ENCODE measurements at places on chromosomes 2 and 18.

DNA sequence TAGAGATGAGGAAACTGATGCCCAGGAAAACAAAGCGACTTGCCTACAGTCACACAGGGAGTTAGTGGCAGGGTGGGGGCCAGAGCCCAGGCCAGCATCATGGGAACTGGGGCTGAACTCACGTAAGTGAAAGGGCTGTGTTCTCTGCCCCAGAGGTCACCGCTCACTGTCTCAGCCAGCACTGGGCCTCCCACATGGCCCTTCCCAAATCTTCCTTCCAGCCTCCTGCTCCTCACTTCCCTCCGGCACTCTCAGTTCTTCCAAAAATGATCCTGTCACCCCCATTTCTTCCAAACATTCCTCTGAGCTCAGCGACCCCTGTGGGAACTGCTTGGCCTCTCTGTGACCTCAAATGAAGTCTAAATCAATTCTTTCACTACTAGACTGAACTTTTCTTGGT, 90.5 kb upstream of the TMEM247 start:
- no peak overlapping the region for H3K27ac ChIP-seq
- H3K36me3 ChIP-seq = no peaks in the 10 kb centered on the region
- no peak for DNase-seq
- H3K27me3 ChIP-seq = no peaks in the 10 kb centered on the region

DNA sequence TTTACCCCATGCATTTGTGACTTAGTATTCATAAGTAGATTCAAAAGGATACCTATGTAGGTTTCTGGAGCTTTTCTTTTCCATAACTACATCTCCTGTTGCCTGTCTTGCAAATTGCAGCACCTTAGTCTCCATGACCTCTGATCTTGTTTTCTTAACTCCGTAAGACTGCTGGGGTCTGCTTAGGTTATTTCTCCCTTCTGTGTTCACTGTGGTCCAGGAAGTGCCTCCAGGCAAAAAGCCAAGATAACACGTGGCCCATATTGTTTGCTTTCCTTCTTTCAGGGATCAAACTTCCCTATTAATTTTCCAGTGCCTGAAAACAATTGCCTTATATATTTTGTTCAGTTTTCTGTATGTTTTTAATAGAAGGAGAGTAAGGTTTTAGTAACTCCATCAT, 86.4 kb downstream of the GCA start:
- H3K27me3 ChIP-seq = no peaks in the 10 kb centered on the region
- H3K4me3 ChIP-seq = no peak overlapping the region
- no peaks in the 10 kb centered on the region for H3K4me1 ChIP-seq
- H3K36me3 ChIP-seq = no peaks in the 10 kb centered on the region
- no peak overlapping the region for H3K27ac ChIP-seq

- peaks cover 2% of the 10 kb centered on the region for H3K4me1 ChIP-seq
- no peak overlapping the region for H3K4me3 ChIP-seq
- no peak overlapping the region for H3K27ac ChIP-seq
- no peaks in the 10 kb centered on the region for H3K36me3 ChIP-seq
- no peaks in the 10 kb centered on the region for H3K27me3 ChIP-seq
Observed at GRCh38 chr2:229043681-229044080, 227.4 kb downstream of the PID1 start.

- no peak overlapping the region for H3K4me3 ChIP-seq
- no peaks in the 10 kb centered on the region for H3K27me3 ChIP-seq
- no peak overlapping the region for H3K27ac ChIP-seq
- peak; percentile 45 for DNase-seq
Observed at GRCh38 chr2:241112592-241112991, 10.5 kb upstream of the MTERF4 start.

GRCh38 chr2:44970846-44971450, 29.4 kb downstream of the SIX3 start:
- no peak for DNase-seq
- no peak overlapping the region for H3K27ac ChIP-seq
- H3K4me1 ChIP-seq = no peaks in the 10 kb centered on the region
- H3K27me3 ChIP-seq = no peaks in the 10 kb centered on the region

DNA sequence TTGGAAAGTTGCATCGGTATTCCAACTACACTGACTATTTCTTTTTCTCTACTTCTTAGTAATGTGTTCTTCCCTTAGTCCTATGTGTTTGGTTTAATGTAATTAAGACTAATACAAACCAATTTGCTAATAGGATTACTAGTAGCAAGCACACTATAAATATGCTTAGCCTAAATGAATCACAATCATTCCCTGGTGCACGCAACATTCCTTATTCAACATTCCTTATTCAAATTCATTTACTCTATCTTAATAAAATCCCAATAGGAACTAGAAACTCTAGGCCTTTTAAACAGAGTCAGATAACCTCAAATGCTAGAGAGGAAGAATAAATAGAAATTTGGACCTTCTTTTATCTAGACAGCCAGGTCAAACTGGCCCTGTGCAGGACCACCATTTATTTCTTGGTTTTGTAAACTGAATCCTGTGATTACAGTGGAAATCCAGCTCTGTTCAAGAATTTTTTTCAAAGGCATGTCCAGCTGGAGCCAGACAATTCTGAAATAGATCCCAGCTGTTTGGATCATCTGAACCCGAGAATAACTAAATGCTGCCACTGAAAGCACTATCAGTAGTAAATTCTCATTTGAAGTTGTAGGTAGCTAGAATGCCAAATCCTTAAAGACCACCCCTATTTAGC, 103.1 kb downstream of the PPP1R1C start:
- H3K4me1 ChIP-seq = no peaks in the 10 kb centered on the region
- no peaks in the 10 kb centered on the region for H3K36me3 ChIP-seq
- H3K27me3 ChIP-seq = no peaks in the 10 kb centered on the region
- H3K4me3 ChIP-seq = no peak overlapping the region
- H3K27ac ChIP-seq = no peak overlapping the region

GRCh38 chr2:122800781-122801180, 1045.3 kb downstream of the TSN start:
- H3K36me3 ChIP-seq = no peaks in the 10 kb centered on the region
- H3K27ac ChIP-seq = no peak overlapping the region
- no peak overlapping the region for H3K4me3 ChIP-seq
- H3K4me1 ChIP-seq = no peaks in the 10 kb centered on the region
- no peak for DNase-seq

GRCh38 chr2:16680304-16680703, 14.7 kb upstream of the CYRIA start:
- no peaks in the 10 kb centered on the region for H3K4me1 ChIP-seq
- DNase-seq = no peak
- H3K4me3 ChIP-seq = no peak overlapping the region
- no peaks in the 10 kb centered on the region for H3K27me3 ChIP-seq

GRCh38 chr2:9556121-9556743, 602 bp upstream of the ADAM17 start:
- no peak for DNase-seq
- peak overlapping the region; percentile 47 for H3K4me3 ChIP-seq
- H3K4me1 ChIP-seq = peaks cover 2% of the 10 kb centered on the region

- no peak for DNase-seq
- no peaks in the 10 kb centered on the region for H3K4me1 ChIP-seq
- no peak overlapping the region for H3K4me3 ChIP-seq
- H3K27me3 ChIP-seq = no peaks in the 10 kb centered on the region
- H3K27ac ChIP-seq = no peak overlapping the region
Observed at GRCh38 chr2:102335871-102336366, 19.7 kb upstream of the IL18R1 start.

DNA sequence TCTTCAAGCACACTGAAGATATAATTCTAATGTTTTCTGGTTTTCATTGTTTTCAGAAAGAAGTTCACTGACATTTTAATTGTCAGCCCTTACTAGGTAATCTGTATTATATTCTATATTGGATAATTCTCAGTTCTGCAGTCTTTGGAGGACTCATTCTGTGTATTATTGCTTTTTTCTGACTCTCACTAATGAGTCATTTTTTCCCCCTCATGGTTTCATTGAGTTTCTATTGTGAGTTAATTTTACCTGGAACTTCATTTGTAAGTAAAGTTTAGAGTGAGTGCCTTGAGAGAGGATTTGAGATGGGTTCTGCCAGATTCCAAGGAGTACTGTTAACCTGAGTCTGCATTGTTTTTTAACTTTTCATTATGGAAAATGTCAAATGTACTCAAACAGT, 90.4 kb upstream of the LYPD1 start:
- no peak for DNase-seq
- H3K27me3 ChIP-seq = no peaks in the 10 kb centered on the region
- no peaks in the 10 kb centered on the region for H3K36me3 ChIP-seq
- H3K4me1 ChIP-seq = no peaks in the 10 kb centered on the region
- H3K27ac ChIP-seq = no peak overlapping the region

DNA sequence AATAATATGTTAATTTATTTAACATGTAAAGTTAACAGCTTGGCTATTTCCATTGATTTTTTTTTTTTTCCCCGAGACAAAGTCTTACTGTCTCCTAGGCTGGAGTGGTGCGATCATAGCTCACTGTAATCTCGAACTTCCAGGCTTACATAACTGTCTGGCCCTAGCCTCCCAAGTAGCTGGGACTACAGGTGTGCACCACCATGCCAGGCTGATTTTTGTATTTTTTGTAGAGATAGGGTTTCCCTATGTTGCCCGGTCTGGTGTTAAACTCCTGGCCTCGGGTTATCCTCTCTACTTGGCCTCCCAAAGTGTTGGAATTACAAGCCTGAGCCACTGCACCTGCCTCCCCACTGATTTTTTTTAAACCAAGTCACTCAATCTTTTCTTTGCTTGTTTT, 32.5 kb upstream of the KLHL14 start:
- H3K4me1 ChIP-seq = no peaks in the 10 kb centered on the region
- no peaks in the 10 kb centered on the region for H3K27me3 ChIP-seq
- H3K27ac ChIP-seq = no peak overlapping the region
- H3K36me3 ChIP-seq = no peaks in the 10 kb centered on the region
- no peak overlapping the region for H3K4me3 ChIP-seq

DNA sequence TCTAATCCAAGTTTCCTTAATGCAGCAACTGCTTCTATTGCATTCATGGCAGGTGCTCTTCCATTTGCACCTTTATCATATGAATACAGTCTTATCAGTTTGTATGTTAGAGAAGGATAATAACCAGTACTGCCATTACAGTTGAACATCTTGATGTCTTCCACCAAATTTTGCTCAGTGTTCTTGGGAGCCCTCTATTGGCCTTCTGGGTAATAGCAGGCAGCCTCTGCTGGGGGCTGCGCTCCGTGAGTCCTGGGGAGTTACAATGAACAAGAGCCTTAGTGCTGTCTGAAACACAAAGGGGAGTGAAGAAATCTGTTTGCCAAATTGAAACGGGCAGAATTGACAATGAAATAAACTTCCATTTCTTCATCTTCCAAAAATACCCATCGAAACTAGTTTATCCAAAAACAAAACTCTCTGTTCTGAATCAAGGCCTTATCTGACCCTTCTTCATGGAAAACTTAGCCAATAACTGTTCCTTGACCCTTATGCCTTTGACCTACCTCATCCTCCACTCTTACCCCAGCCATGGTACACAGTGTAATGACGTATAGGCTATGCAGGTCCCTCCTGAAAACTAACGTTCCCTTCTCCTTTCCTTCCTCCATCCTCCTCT, 79.9 kb downstream of the ALK start:
- no peak overlapping the region for H3K27ac ChIP-seq
- H3K4me1 ChIP-seq = no peaks in the 10 kb centered on the region
- H3K4me3 ChIP-seq = no peak overlapping the region
- DNase-seq = no peak
- no peaks in the 10 kb centered on the region for H3K36me3 ChIP-seq

DNA sequence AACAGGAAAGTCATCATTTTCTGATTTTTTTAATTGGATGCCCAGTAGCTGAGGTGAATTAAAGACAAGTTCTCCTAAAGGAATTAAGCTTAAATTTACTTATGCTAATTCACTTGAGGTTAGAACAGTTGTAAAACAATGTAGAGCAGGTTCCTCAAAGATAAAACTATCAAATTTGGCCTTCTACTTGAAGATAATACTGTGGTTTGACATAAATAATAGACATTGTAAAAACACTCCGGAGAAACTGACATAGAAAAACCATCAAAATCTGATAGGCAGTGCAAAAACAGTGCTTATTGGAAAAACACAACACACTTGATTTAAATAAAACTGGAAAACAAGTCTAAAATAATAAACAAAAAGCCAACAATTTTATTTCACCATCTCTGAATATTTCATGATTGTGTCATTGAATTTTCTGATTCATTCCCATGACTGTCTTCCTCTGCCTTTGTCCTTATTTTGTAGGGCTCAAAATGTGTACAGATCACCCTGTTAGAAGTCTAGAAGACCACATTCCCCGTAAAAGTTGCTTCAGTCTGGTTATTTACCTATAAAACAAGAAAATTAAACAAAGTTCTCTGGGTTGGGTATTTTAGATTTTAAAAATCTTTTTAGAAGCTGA, 28.3 kb upstream of the SLC40A1 start:
- no peak for DNase-seq
- no peak overlapping the region for H3K4me3 ChIP-seq
- H3K27me3 ChIP-seq = no peaks in the 10 kb centered on the region

- peak; percentile 30 for DNase-seq
- H3K27ac ChIP-seq = no peak overlapping the region
- H3K36me3 ChIP-seq = no peaks in the 10 kb centered on the region
- no peak overlapping the region for H3K4me3 ChIP-seq
Observed at GRCh38 chr2:239930871-239931771, 94.0 kb downstream of the NDUFA10 start.

DNA sequence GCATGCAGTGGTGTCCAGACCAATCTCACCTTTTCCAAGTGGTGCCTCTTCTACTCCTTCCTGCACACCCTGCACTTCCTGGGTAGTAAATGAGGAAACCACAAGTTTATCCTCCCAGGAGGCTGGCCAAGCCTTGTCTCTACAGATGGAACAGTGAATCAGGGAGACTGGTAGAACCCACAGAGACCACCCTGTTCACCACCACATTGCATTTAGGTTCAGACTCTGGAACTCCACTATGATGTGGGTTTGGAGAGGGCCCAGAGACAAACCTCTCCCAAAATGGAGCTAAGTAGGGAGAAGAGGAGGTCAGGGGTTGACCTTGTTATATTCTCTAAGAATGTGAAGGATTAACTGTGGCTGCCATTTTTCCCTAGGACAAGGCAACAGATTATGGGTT, 102.8 kb upstream of the FZD7 start:
- DNase-seq = no peak
- H3K4me3 ChIP-seq = no peak overlapping the region
- no peak overlapping the region for H3K27ac ChIP-seq
- no peaks in the 10 kb centered on the region for H3K4me1 ChIP-seq
- no peaks in the 10 kb centered on the region for H3K27me3 ChIP-seq
- no peaks in the 10 kb centered on the region for H3K36me3 ChIP-seq

GRCh38 chr2:37570773-37571586, 100.5 kb downstream of the CDC42EP3 start:
- H3K27me3 ChIP-seq = no peaks in the 10 kb centered on the region
- DNase-seq = peak; percentile 76
